ENCODE measurements at places on chromosomes 1 and 21. TPM values are rescaled to one million over a fixed set of nuclear protein-coding genes. Genes with fewer than 3 reads are reported as not detected.

Gene PLPPR5
- 1.2 TPM for total RNA-seq

Gene SLC41A1
- total RNA-seq, result 16.6 TPM

Gene SLC2A5
- 7.5 TPM for total RNA-seq

Gene CDCA8
- total RNA-seq, result 5.4 TPM

Gene GOLT1A
- 2.6 TPM for total RNA-seq

Gene GJA8
- total RNA-seq, result 0.64 TPM

Gene CHD5
- total RNA-seq, result 0.41 TPM

Gene PGBD5
- total RNA-seq, result 5.3 TPM

Gene S100A3
- total RNA-seq, result not detected

Gene MAP10
- total RNA-seq, result 4.7 TPM

Gene NTMT2
- not detected for total RNA-seq

Gene TGFB2
- 11.7 TPM for total RNA-seq

Gene ZCCHC17
- total RNA-seq, result 17.2 TPM

Gene GNL2
- total RNA-seq, result 62.0 TPM

Gene PCAT6
- not detected for total RNA-seq

Gene CACNA1S
- total RNA-seq, result 16.5 TPM

Gene EPHB2
- total RNA-seq, result 20.8 TPM

Gene SDC3
- 24.3 TPM for total RNA-seq

Gene CASQ2
- total RNA-seq, result 70.6 TPM

Gene AKIRIN1
- 60.7 TPM for total RNA-seq

Gene PTPRC
- 26.6 TPM for total RNA-seq

Gene KIF26B
- total RNA-seq, result 81.2 TPM

Gene CD52
- 7.6 TPM for total RNA-seq

Gene TMPRSS3
- total RNA-seq, result 1.5 TPM

Gene G0S2
- 41.5 TPM for total RNA-seq

Gene PALMD
- total RNA-seq, result 12.4 TPM

Gene IGSF3
- 42.0 TPM for total RNA-seq

Gene IBA57
- total RNA-seq, result 15.4 TPM

Gene CSRP1
- 296 TPM for total RNA-seq

Gene HES3
- not detected for total RNA-seq

Gene CAMK2N1
- 24.1 TPM for total RNA-seq

Gene TMPRSS2
- 54.8 TPM for total RNA-seq

Gene CATSPERE
- total RNA-seq, result 1.9 TPM

Gene C1orf116
- total RNA-seq, result 13.3 TPM

Gene ORC1
- 4.0 TPM for total RNA-seq
